NCI-H1105 (cell line): ENCODE measurements at places on chromosomes 12 and 14.
A peak's percentile ranks its signal among the peaks of the same experiment; 100 is the strongest.

GRCh38 chr12:4270831-4271716 lies 2.5 kb upstream of the CCND2 start:
- no peak for DNase-seq

DNA sequence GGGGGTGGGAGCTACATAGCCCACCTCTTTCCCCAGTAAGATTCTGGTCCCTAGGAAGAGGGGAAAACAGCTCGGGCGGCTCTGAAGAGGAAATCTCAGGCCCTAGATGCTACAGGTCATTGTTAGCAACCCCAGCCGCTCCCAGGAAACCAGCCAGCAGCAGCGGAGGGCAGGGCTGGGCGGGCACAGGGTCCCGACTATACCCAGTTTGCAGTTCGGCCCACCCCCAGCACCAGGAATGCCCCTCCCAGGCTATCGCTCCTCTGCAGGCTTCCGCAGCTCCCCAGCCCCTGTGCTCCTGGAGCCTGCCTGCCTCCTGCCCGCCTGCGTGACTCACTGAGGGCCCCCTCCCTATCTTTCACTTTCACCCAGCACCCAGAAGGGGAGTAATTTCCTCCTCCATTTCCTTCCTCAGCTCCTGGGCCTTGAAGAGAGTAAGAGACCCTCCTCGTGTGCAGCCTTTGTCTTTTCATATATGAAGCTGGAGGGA lies 27.2 kb upstream of the PNMA1 start:
- no peak for DNase-seq

- DNase-seq = no peak
These were observed 1.6 kb downstream of the GZMH start for GRCh38 chr14:24607635-24608514.

- no peak for DNase-seq
These were observed 10.2 kb downstream of the ARHGAP5 start for GRCh38 chr14:32087173-32087861.

DNA sequence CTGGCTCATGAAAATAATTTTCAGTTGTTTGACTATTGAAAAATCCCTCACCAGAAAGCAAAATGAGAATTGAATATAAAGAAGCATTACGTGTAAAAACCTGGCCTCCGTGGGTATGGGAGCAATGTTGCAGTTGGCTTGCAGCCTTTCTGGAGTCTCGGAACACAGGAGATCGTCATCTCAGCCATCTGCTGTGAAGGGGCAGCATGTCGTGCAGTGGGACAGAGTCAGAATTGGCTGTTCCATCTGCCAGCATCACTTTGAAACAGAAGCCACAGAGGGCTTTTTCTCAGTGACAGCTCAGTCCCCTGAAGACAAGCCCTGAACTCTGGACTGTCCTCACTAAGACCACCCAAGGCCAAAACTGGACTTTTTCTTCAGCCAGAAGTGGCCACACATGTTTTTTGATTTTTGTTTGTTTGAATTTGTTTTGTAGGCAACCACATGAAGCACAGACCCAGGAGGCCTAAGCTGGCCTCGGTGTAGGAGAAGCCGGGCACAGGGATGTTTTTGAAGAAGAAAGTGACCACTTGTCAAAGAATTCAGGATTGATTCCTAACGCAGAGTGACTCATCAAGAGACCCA lies 170.8 kb upstream of the DYRK2 start:
- no peak for DNase-seq

- peak; percentile 70 for DNase-seq
These were observed 115.6 kb downstream of the NEDD1 start for GRCh38 chr12:97022536-97023230.

- DNase-seq = no peak
These were observed 163.7 kb downstream of the GXYLT1 start for GRCh38 chr12:41981013-41981412.

DNA sequence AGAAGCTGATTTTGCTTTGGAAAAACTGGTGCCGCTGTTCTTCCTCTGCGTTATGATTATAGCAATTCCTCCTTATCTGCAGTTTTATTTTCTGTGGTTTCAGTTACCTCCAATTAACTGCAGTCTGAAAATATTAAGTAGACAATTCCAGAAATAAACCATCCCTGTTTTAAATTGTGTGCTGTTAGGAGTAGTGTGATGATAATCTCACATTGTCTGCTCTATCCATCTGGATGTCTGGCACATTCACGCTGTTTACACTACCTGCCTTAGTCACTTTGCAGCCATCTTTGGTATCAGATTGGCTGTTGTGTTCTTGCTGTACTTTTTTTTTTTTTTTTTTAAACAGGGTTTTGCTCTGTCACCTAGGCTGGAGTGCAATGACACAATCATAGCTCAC lies 141.0 kb downstream of the GRIP1 start:
- no peak for DNase-seq

DNA sequence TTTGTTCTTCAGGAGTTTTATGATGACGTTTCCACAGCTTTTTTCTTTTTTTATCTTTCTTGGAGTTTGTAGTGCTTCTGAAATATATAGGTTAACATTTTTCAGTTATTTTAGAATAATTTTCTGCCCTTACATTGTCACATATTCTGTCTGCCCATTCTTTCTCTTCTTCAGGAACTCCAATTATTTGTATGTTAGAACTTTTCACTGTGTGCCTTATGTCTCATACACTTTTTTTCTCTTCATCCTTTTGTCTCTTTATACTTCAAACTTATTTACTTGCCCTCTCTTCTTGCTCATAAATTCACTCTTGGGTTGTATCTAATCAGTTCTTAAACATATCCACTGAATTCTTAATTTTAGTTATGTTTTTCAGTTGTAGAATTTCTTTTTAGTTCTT lies 105.3 kb downstream of the ARID2 start:
- no peak for DNase-seq

DNA sequence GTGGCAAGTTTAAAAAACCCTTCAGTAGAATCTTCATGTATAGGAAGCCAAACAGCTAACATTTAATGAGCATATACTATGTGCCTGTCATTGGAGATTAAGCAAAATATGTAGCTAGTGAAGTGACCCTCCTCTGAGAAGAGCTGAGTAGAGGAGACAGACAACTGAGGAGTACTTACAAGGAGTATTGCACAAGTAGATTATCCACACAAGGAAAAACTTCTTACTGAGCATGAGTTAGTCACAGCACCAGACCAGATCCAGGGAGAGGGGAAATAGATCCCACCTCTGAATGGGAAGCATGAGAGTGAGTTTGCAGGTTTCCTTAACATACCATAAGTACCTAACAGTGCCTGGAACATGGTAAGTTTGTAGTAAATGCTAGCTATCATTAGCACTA lies 33.0 kb downstream of the FRMD6 start:
- DNase-seq = no peak

DNA sequence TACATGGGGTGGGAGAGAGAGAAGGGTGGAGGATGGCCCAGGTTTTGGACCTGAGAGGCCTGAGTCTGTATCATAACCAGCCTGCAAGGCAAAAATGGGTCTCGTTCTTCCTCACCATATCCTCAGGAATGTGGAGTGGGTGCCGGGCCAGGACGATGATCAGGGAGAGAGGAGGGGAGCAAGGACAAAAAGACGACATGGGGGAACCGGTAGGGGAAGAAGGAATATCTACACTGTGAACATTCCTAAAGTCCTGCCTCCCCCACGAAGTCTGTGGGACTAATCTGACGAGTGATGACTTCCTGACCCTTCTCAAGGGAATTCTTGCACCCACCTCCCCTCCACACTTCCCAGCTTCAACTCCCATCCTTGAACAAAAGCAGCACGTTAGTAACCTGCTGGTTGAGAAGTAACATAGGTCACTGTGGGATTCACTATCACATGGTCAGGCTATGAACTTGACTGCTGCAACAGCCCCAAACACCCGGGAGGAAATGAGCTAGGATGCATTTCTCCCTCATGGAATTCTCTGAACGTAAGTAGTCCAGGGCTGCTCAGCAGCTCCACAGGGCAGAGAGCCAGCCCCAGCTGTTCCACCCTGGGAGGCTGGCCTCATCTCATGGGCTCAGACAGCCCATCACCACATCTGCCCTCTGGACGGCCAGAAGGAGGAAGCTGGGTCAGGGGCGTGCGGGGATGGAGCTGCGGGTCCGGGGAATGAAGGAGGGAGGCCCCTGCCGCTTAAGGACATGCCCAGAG lies 36.8 kb upstream of the VWF start:
- DNase-seq = no peak

GRCh38 chr14:101110729-101111619 lies 207.5 kb upstream of the RTL1 start:
- DNase-seq = no peak

DNA sequence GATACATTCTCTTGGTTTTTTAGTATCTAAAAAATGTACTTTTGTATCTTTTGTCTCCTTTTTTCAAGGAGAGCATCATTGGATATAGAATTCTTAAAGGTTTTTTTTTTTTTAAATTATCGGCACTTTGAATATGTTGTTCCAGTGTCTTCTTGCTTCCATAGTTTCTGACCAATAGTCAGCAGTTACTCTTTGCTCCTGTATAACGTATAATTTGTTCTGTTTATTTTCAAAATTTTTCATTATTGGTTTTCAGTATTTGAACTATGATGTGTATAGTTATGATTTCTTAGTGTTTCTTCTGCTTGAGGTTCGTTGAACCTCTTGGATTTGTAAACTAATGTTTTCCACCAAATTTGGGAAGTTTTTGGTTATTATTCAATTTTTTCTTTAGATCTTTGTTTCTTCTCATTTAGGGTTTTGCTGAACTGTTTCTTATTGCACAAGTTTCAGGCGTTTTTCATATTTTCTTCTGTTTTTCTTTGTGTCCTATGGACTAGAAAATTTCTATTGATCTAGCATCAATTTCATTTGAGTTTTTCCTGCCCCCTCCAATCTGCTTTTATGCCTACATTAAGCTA lies 93.9 kb downstream of the PLBD1 start:
- peak; percentile 5 for DNase-seq

DNA sequence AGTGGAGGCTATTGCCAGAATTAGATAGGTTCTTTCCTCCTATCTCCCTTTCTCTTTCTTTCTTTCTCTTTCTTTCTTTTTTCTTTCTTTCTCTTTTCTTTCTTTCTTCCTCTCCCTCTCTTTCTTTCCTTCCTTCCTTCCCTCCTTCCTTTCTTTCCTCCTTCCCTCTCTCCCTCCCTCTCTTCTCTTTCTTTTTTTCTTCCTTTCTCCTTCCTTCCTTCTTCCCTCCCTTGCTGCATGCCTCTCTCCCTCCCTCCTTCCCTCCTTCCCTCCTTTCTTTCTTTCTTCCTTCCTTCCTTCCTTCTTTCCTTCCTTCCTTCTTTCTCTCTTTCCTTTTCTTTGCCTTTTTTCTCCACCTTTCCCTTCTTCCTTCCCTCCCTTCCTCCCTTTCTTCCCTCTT lies 16.4 kb upstream of the MDGA2 start:
- DNase-seq = no peak

DNA sequence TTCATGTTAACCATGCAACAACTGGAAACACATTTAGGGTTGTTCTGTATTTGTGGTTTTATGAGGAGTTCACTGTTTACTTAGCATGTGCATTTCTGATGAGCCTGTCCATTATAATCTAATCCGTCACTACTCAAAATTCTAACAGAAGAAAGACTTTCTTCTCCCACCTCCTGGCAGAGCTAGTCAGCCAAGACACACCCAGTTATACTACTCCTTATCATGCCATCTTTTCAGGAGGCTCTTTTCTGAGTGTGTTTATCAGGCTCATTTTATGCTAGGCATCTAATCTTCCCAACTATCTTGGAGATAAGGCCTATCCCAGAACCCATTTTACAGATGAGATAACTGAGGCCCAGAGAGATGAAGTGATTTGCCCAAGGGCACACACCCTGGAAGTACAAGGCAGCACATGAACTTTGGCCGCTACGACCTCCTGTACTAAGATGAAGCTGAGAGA lies 10.4 kb upstream of the MED13L start:
- no peak for DNase-seq

- DNase-seq = no peak
These were observed 83.6 kb downstream of the ANKS1B start for GRCh38 chr12:99901181-99901580.

GRCh38 chr12:64709429-64709828 lies 49.8 kb downstream of the GNS start:
- no peak for DNase-seq

DNA sequence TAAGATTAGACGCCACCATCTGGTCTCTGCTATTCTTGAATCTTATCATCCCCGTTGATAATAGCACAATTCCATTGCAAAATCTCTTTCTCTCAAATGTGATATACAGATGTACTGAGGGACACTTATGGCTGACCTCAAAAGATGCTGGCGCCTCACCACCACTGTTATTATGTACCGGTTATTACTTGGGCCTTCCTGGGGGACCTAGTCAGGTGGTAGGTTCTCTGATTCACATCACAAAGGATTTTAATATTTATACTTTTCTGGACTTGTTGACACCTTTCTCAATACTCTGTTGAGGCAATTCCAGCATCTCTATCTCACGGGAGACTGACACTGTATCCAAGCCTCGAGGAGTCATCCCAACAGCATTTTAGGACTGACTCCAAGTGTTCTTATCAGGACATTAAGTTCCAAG lies 21.3 kb upstream of the FAM234B start:
- no peak for DNase-seq

DNA sequence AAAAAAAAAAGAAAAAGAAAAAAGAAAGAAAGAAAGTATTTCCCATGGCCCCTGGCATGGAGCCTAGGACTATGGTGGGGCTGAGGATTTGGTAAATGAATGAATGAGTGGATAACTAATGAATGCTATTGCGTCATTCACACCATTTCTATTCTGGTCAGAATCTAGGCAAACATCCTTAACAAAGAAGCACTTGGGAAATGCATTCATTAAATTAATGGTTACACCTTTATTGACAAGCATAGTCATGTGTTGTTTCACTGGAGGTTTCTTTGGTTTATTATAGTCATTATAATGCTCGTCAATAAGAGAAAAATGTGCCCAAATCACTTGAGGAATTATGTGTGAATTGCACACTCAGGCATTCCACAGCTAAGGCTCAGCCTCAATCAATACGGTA lies 13.6 kb upstream of the AQP2 start:
- no peak for DNase-seq

DNA sequence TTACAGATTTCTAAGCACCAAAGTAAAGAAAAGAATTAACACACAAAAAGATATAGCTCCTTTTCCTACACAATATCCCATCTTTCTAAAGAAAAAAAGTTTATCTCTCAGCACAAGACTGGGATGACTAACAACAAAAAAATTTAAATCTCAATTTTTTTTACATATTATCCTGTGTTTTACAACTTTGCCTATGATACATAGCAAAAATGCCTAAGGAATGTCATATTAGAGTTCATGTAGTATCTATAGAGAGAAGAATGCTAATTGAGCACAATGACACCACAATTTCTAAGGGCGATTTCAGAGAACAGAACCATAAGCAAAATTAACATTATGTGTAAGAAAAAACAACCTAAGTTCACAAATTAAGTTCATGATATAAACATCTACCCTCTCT lies 16.3 kb downstream of the C2CD5 start:
- no peak for DNase-seq
